CD14-positive monocyte (primary cell): ENCODE measurements at places on chromosomes 2 and 18.

DNA sequence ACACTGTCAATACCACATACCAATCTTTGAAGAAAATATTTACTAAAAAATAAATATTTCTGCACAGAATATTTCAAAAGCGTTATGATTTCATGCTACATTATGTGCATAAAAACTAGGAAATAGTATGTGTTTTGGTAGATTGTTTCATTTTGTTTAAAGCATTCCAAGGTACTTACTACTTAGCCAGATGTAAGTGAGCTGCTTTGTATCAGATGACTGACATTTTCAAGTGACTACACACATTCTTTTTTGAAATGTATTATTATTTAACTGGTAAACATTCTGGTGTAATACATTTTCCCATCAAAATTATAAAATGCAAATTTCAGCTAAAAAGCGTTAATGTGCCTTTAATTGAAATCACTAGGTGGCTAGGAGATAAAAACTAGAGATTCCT lies 21.5 kb downstream of the GCA start:
- no peak for DNase-seq

DNA sequence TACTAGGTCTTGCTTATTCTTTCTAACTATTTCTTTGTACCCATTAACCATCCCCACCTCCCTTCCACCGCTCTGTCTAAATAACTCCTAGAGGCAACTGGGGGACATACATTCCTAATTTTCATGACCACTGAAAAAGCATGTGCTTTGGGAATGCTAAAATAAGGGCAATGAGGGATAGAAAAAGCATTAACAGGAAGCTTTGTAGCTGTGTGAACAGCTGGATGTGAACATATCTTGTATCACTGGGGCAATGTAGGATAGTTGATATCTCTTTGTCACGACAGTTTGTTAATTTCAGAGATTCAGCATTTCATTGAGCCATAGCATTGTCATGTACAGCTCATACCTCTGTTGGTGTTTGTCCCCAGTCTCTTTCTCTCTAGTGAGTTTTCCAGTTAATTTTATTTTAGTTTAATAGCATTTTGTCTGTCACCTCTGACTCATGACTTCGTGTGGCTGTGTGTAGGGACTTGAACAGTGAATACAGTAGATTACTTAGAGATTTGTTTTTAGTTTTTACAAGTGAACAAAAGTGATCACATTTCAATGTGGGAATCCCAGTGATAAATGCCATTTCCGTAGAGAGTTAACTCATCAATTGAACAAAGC lies 230.3 kb upstream of the NRP2 start:
- no peak for DNase-seq

DNA sequence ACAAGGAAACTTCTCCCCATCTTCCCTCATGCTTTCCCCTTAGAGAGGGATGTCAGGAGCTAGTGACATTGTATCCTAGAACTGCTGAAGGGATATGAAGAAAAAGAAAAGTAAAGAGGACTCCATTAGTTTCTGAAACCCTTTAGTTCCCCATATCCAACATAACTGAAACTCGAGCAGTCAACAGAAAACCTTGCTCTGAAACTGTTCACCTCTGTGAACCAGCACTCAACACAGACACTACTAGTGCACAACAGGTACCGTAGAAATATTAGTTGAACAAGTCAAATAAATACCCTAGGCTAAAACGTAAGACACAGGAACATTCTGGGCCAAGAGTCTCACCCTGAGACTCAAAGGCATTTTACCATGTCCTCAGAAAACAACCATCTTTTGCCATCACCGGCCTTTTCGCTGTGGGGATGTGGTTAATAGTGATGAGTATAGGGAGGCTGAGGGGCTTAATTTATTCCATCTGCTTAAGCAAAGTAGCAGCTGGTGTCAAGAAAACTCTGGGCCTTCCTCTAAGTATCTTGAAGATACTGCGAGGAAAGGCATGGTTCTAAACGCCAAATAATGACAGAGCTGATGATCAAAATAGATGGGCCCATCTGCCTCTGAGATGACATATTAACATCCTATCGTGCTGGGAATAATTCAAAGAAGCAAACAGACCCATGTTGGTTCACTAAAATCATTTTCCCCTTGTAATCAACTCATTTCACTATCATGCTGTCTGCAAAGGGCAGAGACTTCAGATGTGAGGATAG lies 156.8 kb downstream of the STK39 start:
- no peak for DNase-seq

- no peak for DNase-seq
These were observed 894.4 kb upstream of the NXPH2 start for GRCh38 chr2:139674577-139674976.

DNA sequence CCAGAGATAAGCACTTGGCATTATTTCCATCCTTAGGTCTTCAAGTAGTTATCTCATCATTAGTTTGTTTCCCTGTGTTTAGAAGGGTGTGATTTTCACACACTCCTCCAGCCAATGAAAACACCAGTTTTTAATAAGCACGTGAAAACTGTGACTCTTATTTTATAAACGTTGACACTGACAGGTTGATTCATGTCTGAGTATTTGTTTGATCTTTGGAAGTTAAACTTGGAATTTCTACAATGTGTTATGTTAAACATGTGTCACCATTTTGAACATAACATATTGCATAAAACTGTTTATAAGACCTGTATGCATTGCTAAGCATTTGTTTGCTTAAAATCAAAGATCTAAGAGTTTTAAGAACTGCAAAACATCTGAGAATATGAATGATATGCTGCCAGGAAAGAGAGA lies 27.6 kb downstream of the SLC40A1 start:
- no peak for DNase-seq

GRCh38 chr2:135740206-135740605 lies 1.4 kb upstream of the UBXN4 start:
- DNase-seq: no peak

DNA sequence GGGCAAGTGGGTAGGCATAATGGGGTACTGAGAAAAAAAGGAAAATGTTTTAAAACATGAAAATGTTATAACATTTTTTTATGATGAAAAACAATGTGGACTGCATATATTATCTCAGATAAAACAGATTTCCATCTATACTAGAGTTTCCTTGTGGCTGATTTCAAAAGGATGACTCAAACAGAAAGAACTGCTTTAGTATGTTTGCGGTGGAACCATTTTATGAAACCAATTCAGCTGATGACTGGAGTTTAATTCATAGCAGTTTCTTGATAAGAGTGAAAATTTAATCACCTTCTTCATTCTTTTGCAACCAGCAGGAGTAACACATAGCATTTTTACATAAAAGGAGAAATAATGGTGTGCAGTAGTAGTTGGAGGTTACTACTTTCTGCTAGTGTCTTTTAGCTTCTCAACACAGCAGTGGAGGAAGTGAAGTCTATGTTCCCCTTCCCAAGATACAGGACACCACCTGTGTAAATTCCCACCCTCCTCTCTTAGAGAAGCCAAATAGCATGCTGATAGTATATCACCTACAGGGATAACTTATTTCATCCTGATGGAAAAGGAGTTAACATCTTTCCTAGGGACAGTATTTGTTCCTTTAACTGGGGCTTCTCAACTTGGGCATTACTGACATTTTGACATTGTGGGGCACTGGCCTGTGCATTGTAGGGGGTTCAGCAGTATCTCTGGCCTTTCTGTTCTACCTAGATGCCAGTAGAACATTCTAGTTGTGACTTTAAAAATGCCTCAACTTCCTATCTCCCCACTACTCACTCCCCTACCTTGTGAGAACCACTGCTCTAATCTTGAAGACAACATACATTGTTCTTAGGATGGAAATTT lies 29.9 kb downstream of the PELI1 start:
- peak; percentile 26 for DNase-seq

GRCh38 chr2:74005786-74006185 lies 21.1 kb downstream of the TET3 start:
- DNase-seq: no peak

- DNase-seq: no peak
These were observed 183.7 kb downstream of the LRRTM1 start for GRCh38 chr2:80120866-80121265.

DNA sequence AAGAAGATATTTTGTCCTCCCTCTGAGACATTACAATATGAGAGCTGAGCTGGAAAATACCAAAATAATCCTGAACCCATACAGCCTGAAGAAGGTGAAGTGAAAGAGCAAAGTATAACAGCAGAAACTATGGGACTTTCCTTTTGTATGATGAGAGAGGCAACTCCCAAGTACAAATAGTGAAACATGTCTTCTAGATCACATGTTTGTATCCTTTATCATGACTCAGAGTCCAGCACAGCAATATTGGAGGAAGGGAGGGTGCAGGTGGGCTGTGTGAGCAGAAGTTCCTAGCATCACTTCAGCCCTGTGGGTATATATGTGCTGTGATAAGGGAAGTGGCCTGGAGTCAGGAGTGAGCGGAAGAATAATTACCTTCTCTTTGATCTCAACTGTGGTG lies 265.6 kb upstream of the NRXN1 start:
- no peak for DNase-seq

GRCh38 chr2:128448331-128449225 lies 129.9 kb upstream of the HS6ST1 start:
- no peak for DNase-seq

DNA sequence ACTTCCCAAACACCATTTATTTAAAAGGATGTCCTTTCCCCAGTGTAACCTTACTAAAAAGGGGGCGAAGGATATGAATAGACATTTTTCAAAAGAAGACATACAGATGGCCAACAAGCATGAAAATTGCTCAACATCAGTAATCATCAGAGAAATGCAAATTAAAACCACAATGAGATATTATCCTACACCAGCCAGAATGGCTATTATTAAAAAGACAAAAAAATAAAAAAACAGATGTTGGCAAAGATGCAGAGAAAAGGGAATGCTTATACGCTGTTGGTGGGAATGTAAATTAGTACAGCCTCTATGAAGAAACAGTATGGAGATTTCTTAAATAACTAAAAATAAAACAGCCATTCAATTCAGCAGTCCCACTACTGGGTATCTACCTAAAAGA lies 142.3 kb upstream of the NT5C1B start:
- DNase-seq: no peak

- DNase-seq: no peak
These were observed 175.7 kb upstream of the ARL4C start for GRCh38 chr2:234672498-234673150.

GRCh38 chr2:201233192-201233811 lies 27.0 kb upstream of the CASP8 start:
- peak; percentile 82 for DNase-seq

- DNase-seq: no peak
These were observed 20.9 kb downstream of the NCK2 start for GRCh38 chr2:105765415-105766299.

GRCh38 chr2:109256921-109257320 lies 127.9 kb downstream of the SH3RF3 start:
- DNase-seq: no peak

- no peak for DNase-seq
These were observed 262.7 kb upstream of the SPHKAP start for GRCh38 chr2:228444161-228444560.

GRCh38 chr18:6781796-6782195 lies 52.3 kb downstream of the ARHGAP28 start:
- DNase-seq: no peak

GRCh38 chr2:237278568-237278967 lies 135.4 kb downstream of the COL6A3 start:
- DNase-seq: no peak

- DNase-seq: no peak
These were observed 188.9 kb downstream of the LTBP1 start for GRCh38 chr2:33135645-33136044.

- DNase-seq: no peak
These were observed 372.6 kb downstream of the STK39 start for GRCh38 chr2:167874812-167875211.

GRCh38 chr18:46071653-46072375 lies at the start of gene PSTPIP2:
Gene PSTPIP2 (minus strand): TSS chr18:46072260. CDS start chr18:46072188, 72 bp downstream.
- DNase-seq: peak; percentile 60

GRCh38 chr18:35616664-35617423 lies 35.3 kb downstream of the GALNT1 start:
- peak; percentile 90 for DNase-seq

GRCh38 chr18:75064513-75064905 lies 144.4 kb downstream of the PTGR3 start:
- DNase-seq: no peak

GRCh38 chr2:46893269-46893939 lies 22.2 kb downstream of the MCFD2 start:
- DNase-seq: no peak

DNA sequence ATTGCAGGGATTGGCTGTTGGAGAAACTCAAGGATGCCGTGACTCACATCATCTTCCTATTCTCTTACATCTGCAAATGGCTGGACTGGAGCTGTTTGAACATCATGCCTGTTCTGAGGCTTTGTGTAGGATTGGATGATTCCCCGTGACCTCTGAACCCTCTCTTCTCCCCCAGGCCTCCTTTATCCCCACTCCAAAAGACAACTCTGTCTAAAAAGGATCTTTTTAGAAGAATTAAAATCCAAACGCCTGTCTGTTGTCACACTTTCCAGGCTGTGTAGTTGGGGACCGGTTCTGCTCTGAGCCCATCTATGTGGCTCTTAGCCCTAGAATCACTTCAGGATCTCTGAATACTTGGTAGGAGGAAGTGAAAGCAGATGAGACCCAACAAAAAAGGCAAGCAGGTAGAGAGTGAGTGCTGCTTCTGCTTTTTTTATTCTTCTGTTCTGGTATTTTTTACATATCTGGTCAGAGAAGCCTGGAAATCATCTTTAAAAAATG lies 565 bp downstream of the SP140 start:
- peak; percentile 32 for DNase-seq

- no peak for DNase-seq
These were observed 74.7 kb downstream of the EIPR1 start for GRCh38 chr2:3302751-3303582.

DNA sequence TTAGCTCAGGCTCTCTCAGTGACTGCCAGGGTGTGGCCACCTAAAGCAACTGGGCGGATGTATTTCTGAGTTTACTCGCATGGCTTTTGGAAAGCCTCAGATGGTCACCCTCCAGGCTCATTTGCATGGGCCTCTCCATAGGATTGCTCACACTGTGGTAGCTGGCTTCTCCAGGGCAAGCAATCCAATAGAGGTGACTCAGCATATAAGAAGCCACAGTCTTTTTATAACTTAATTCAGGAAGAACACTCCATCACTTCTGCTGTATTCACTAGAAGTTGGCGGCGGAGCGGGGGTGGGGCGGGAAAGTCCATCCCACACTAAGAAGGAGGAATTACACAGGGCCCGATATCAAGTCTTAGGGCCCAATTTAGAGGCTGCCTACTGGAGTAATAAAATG lies 3.6 kb upstream of the DOK6 start:
- DNase-seq: no peak

DNA sequence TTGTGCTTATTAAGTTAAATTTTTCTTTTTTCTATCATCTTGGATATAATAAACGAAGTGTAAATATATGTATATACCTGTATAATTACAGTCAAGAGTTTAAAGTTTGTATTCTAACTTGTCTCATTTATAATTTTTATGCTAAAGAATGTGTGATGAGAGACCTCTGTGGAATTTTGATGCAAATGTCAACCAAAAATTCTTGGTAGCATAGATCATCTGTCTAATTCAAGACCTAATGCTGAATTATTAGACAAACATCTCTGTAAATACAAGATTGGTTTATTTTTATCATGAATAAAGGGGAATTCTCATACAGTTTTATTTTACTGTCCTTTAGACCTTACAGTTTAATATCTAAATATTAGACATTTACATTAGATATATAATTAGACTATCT lies 149.2 kb upstream of the VWC2L start:
- DNase-seq: no peak
